ENCODE measurements at places on chromosomes 16 and 17. TPM values are rescaled to one million over a fixed set of nuclear protein-coding genes. Genes with fewer than 3 reads are reported as not detected.

RANGRF gene
- total RNA-seq: 26.5 TPM

MT1G gene
- total RNA-seq: 995 TPM

SULT1A1 gene
- total RNA-seq: 61.7 TPM

DNA sequence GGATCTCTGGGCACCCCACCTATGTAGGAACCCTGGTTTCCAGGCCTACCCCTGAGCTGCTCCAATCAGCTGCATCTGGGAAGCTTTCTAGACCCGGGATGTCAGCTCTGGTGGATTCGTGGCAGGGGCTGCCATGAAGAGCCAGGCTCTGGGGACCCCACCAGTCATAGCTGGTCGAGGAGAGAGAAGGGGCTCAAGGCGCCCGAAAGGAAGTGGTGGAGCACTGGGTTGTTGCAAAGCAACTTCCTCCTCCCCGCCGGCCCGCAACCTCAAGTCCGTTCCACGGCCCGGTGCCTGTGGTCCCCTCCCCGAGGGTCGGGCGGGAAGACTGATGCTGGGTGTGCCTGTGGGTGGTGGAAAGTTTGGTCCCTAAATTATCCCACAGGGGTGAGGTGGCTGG, 10.2 kb downstream of the TBKBP1 start:
- no peak overlapping the region for H3K4me3 ChIP-seq
- H3K36me3 ChIP-seq: no peaks in the 10 kb centered on the region
- DNase-seq: no peak

DNA sequence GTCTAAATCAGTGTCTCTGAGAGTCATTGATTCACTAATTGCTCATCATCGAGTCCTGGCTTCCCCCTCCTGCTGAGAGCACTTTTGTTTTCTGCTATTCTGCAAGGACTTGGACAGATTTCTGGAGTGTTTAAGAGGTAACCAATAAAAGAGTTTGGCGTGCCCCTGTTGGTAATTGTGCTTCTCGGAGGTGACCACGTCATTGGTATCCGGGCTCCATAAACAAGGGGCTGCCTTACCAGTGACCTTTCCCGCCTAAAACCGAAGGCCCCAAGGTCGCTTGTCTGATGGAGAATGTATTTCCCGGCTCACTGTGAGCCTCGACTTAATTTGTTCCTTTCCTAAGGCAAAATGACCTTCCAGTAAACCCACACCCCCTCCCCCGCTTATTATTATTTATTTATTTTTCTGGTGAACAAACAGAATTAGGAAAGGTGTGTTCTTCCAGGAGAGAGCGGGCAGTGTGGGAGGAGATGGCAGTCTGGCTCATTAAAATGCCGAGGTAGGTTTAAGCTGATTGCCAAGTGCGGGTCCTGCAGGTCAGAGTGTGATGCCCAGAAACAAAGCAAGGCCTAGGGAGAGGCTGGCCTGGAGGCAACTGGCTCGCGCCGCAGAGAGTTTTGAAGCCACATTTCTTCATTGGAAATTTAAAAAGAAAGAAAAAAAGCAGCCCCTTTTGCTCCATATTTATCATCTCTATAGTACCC, 30.2 kb downstream of the MSI2 start:
- no peaks in the 10 kb centered on the region for H3K4me1 ChIP-seq
- no peaks in the 10 kb centered on the region for H3K27me3 ChIP-seq
- no peak overlapping the region for H3K27ac ChIP-seq
- no peak for DNase-seq

- peak; percentile 77 for DNase-seq
- H3K4me3 ChIP-seq: no peak overlapping the region
- H3K4me1 ChIP-seq: no peaks in the 10 kb centered on the region
- H3K36me3 ChIP-seq: no peaks in the 10 kb centered on the region
- H3K27me3 ChIP-seq: no peaks in the 10 kb centered on the region
These were observed 8.2 kb upstream of the COL1A1 start for GRCh38 chr17:50209472-50210239.

DNA sequence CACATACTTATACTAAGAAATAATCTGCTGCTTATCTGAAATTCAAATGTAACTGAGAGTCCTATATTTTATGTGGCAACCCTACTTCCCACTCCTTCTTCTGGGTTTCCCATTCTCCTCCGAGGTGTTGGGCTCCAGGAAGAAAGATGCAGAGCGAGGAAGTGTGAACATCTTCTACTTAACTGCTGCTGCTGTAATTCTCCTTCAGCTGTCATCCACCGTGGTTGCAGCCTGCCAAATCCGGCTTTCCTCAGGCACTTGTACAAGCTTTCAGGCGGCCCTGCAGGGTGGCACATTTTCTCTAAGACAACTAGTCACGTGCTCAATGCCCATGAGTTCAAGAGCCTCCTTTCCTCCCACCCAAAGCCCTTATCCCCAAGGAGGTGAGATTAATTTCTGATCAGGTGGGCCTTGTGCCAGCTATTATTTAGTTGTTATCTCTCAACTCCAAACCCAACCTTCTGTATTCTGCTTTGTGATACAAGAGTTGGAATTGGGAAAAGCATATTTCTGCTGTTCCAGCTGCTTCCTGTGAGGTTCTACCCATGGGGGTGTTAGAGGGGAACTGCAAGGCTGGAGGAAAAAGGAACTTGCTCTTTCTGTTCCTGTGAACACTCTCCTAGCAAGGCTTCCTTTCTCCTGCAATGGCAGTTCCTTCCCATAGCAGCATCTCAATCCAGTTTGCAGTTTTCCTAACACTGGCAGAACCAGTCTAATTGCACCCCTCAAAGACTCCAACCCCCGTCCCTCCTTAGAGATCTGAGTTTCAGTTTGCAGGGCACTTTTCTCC, 67.6 kb upstream of the RBBP6 start:
- no peaks in the 10 kb centered on the region for H3K27me3 ChIP-seq
- no peak overlapping the region for H3K4me3 ChIP-seq
- no peak overlapping the region for H3K27ac ChIP-seq
- no peak for DNase-seq
- H3K4me1 ChIP-seq: no peaks in the 10 kb centered on the region
- no peaks in the 10 kb centered on the region for H3K36me3 ChIP-seq

DNA sequence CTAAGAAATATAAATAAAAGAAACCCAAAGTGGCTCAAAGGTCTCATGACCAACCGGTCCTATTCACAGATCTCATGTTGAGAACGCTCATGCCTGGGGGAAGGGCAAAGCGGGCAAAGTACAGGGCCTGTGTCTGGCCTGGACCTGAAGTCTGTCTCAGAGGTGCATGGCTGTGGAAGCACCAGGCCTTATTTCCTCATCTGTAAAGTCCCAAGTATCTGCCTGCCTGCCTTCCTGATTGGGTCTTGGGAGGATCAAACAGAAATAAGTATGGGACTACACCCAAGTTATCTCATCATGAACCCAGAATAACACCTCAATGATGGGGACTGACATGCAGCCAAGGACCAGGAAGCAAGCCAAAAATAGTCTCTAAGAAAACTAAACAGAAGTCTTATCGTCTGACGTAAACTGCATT, 14.2 kb downstream of the AXIN2 start:
- no peaks in the 10 kb centered on the region for H3K36me3 ChIP-seq
- H3K27me3 ChIP-seq: no peaks in the 10 kb centered on the region
- peak overlapping the region; percentile 75 for H3K27ac ChIP-seq
- peaks cover 17% of the 10 kb centered on the region for H3K4me1 ChIP-seq

APOH gene
- 5.1 TPM for total RNA-seq

DNA sequence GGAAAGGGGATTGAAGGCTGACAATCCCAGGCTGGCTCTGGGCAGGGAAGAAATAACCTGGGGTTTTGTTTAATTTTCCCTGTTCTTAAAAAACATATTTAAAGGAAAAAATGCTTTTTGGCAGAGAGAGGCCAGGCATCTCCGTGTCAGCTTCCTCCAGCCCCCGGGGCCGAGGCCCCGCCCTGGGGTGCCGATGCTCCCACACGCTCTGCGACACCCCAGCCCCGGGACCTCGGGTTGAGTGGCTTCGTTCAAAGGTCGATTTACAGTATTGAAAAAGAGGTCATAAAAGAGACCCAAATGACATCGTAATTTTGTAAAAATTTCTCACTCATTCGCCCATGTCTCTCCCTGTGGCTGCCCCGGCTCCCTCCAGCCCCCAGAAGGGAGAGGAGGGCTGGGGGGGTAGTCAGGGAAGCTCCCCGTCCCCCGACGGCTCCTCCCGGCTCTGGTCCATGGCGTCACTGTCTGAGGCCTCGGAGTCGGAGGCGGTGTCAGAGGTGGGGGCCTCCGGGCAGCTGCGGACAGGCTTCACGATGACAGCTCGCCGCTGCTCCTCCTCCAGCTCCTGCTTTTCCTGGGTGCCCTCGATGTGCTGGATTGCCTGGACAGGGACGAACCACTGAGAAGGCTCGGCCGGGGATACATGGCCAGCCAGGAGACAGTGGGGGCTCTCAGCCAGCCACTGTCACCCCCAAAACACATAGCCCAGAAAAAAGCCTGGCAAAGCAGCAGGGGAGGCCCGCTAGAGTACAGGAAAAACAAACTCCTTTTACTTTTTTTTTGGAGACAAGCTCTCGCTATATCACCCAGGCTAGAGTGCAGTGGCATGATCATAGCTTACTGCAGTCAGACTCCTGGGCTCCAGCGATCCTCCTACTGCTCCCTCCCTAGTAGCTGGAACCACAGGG, 14.9 kb downstream of the TFAP4 start:
- DNase-seq: no peak
- no peaks in the 10 kb centered on the region for H3K36me3 ChIP-seq
- H3K4me1 ChIP-seq: peaks cover 4% of the 10 kb centered on the region
- no peak overlapping the region for H3K27ac ChIP-seq
- H3K4me3 ChIP-seq: no peak overlapping the region
- no peaks in the 10 kb centered on the region for H3K27me3 ChIP-seq

- no peak overlapping the region for H3K4me3 ChIP-seq
- H3K4me1 ChIP-seq: peaks cover 6% of the 10 kb centered on the region
- no peaks in the 10 kb centered on the region for H3K36me3 ChIP-seq
These were observed 40.6 kb downstream of the HIC1 start for GRCh38 chr17:2095536-2095910.

- H3K36me3 ChIP-seq: no peaks in the 10 kb centered on the region
- no peak overlapping the region for H3K27ac ChIP-seq
- H3K4me3 ChIP-seq: no peak overlapping the region
- no peak for DNase-seq
- no peaks in the 10 kb centered on the region for H3K4me1 ChIP-seq
These were observed 31.8 kb downstream of the TMEM204 start for GRCh38 chr16:1565083-1565805.

NOD2 gene
- 0.79 TPM for total RNA-seq

DNA sequence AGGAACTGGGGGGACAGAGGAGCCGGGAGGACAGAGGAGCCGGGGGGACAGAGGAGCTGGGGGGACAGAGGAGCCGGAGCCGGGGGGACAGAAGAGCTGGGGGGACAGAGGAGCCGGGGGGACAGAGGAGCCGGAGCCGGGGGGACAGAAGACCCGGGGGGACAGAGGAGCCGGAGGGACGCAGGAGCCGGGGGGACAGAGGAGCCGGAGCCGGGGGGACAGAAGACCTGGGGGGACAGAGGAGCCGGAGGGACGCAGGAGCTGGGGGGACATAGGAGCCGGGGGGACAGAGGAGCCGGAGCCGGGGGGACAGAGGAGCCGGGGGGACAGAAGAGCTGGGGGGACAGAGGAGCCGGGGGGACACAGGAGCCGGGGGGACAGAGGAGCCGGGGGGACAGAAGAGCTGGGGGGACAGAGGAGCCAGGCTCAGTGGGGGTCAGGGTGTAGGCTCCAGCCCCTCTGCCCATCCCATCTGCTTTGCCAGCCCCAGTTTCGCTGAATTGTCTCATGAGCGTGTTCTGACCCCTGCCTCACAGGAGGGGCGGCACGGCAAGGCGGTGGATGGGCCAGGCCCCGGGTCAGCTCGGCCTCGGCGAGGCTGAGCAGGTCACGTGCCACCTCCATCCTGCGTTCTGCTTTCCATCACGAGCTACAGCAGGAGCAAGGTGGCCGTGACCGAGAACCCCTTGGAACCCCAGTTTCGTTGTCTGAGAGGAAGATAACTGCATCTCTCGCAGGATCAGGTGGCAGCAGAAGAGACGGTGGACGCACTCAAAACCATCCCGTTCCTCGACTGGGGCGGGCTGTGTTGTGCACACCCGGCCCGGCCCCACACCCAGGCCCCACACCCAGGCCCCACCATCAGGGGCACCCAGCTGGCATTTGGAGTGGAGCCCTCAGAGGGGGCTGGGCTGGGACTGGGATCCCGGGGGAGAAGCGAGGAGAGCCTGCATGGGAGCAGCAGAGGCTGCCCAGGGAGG, 26.1 kb upstream of the CBFA2T3 start:
- no peak overlapping the region for H3K4me3 ChIP-seq
- no peaks in the 10 kb centered on the region for H3K36me3 ChIP-seq
- H3K27ac ChIP-seq: no peak overlapping the region
- DNase-seq: no peak
- H3K27me3 ChIP-seq: peaks cover 3% of the 10 kb centered on the region

- H3K36me3 ChIP-seq: no peaks in the 10 kb centered on the region
- no peak for DNase-seq
- no peak overlapping the region for H3K27ac ChIP-seq
- no peak overlapping the region for H3K4me3 ChIP-seq
- peaks cover 8% of the 10 kb centered on the region for H3K4me1 ChIP-seq
These were observed 11.9 kb upstream of the SLC38A10 start for GRCh38 chr17:81306898-81307510.

HOXB6 gene
- total RNA-seq: 71.0 TPM

DNA sequence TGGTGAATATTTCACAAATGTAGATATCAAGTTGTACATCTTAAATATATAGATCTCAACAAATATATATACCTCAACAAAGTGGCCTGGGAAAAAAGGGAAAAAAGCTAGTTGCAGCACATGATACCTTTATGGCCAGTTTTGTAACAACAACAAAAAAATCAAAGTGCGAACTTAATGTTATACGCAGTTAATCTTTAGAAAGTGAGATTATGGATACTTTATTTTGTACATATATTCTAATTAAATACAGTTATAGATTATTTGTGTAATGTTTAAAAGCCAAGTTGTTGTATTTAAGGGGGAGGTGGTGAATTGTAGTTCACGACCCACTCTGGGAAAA, 385 bp upstream of the ZFP1 start:
- DNase-seq: no peak
- no peaks in the 10 kb centered on the region for H3K27me3 ChIP-seq
- H3K4me3 ChIP-seq: peak overlapping the region; percentile 79
- H3K4me1 ChIP-seq: no peaks in the 10 kb centered on the region
- no peak overlapping the region for H3K27ac ChIP-seq
- H3K36me3 ChIP-seq: no peaks in the 10 kb centered on the region

- no peaks in the 10 kb centered on the region for H3K27me3 ChIP-seq
- H3K4me1 ChIP-seq: no peaks in the 10 kb centered on the region
- H3K36me3 ChIP-seq: no peaks in the 10 kb centered on the region
- DNase-seq: no peak
These were observed 330 bp upstream of the KRTAP29-1 start for GRCh38 chr17:41302981-41303380.

DLX3 gene
- total RNA-seq: 0.21 TPM

TVP23C gene
- 14.0 TPM for total RNA-seq

EVPL gene
- total RNA-seq: 31.1 TPM

- no peaks in the 10 kb centered on the region for H3K27me3 ChIP-seq
- no peak overlapping the region for H3K27ac ChIP-seq
- no peaks in the 10 kb centered on the region for H3K4me1 ChIP-seq
- no peak overlapping the region for H3K4me3 ChIP-seq
These were observed 11.2 kb downstream of the NCBP3 start for GRCh38 chr17:3834811-3835210.

- H3K27ac ChIP-seq: no peak overlapping the region
- H3K36me3 ChIP-seq: no peaks in the 10 kb centered on the region
- H3K4me1 ChIP-seq: no peaks in the 10 kb centered on the region
- H3K27me3 ChIP-seq: no peaks in the 10 kb centered on the region
These were observed 51.1 kb upstream of the LGALS9 start for GRCh38 chr17:27579897-27580321.

All from colonic mucosa (tissue), 4 donors.